ENCODE measurements at places on chromosomes 12 and 14.

- no peak for DNase-seq
Observed at GRCh38 chr12:82682326-82682725, 4.4 kb upstream of the TMTC2 start.

DNA sequence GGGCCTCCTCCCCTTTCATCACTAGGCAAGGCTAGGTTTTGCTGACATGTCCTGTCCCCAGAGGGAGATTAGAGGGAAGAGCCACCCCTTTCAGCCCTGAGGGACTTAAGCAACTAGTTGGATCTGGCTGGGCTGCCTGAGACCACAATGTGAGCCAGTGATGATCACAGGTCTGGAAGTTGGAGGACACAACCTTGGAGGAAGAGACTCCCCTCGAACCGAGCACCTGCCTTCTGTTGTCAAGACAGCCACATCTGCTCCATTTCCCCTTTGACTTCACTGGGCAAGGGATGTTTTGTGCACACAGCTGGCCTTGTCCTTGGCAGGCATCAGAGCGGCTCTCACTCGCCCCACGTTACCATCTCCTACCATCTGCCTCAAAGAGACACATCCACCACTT lies 31.4 kb downstream of the MVK start:
- no peak for DNase-seq

DNA sequence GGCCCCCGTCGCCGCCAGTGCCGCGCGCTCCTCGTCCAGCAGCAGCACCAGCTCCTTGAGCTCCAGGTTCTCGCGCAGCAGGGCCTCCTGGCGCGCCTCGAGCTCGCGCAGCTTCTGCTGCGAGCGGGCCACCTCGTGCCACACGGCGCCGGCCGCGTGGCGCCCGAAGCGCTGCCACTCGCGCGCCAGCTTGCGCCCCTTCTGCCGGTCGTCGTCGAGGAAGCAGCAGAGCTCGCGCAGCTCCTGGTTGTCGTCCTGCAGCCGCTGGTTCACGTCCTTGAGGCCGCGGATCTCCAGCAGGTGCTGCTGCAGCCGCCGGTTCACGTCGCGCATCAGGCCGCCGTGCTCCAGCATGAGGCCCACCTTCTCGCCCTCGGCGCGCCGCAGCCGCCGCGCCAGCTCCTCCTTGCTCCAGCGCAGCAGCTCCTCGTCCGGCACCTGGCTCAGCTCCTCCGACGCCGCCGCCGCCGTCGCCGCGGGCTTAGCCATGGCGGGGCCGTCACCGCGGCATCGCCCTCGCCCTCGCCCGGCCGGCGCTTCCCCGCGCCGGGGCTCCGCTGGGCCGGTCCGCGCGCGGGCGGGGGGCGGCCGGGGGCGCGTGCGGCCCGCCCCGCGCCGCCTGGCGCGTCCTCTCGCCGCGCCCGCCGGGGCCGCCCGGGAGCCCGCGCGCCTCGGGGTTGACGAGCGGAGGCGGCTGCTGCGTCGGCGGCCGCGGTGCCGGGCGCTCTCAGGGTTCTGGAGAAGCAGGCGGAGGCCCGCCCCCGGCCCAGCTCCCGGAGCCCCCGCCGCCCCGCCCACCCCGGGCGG lies at the start of gene CCDC85C:
CCDC85C (minus strand) TSS at position 737 of the 807 bp plus-strand sequence; CDS start at position 489, 248 bp downstream.
- DNase-seq = no peak

DNA sequence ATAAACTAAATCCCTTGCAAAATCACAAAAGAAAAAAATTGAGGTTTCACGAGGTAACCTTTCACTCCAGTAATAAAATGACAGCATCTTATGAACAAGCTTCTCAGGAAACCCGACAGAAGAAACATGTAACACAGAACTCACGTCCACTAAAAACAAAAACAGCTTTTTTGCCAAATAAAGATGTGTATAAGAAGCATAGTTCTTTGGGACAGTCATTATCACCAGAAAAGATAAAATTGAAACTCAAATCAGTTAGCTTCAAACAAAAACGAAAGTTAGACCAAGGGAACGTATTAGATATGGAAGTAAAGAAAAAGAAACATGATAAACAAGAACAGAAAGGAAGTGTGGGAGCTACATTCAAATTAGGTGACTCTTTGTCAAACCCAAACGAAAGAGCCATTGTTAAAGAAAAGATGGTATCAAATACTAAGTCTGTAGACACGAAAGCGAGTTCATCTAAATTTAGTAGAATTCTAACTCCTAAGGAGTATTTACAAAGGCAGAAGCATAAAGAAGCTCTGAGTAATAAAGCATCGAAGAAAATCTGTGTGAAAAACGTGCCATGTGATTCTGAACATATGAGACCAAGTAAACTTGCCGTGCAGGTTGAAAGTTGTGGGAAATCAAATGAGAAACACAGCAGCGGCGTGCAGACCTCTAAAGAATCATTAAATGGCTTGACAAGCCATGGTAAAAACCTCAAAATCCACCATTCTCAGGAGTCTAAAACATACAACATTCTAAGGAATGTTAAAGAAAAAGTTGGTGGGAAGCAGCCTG lies 25.8 kb downstream of the RESF1 start:
- no peak for DNase-seq

DNA sequence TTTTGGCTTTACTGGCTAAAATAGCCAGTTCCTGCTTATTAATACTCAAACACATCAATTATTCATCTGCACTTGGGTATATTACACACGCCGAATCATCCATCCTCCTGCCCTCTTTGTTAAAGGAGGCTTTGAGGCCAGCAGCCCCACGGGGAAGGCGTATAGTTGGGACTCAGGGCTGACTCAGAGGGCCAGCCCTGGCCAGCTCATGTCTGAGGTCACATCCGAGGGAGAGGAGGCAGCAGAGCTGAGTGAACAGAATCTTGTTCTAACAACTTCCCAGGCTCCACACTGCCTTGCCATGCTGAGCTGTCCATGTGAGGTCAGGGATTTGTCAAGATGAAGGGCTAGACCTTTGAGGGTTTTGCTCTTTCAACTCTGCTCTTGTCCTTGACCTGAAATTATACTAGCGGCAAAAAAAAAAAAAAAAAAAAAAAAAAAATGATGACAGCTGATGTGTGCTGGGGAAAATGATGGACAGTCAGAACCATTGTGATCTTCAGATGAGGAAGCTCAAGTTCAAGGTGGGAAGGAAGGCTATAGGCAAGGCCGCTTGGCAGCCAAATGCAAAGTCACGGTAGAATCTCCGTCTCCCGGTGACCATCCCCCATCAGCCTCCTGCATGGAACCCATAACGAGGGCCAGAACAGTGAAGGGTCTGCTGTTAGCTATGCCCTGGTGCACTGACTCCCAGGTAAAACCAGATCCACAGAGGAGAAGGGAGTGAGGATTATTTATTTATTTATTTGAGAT lies 12.5 kb upstream of the MARK3 start:
- no peak for DNase-seq

DNA sequence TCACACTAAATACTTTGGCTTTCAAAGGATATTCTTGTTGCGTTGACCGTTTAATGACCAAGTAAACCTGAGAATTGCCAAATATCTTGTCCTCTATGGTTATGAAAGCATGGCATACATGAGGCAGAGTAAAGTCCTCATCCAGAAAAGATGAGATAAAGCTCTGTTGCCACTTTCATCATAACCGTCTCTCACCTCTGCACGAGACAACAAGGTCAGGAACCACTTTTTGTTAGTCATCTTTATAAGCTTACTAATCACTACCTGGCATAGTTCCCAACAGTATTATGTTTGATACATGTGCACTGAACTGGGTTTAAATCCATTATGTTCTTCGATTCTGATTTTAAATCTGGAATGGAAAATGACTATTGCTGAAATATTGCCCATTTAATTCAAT lies 31.3 kb downstream of the PTPRB start:
- no peak for DNase-seq

- DNase-seq = no peak
Observed at GRCh38 chr14:69226178-69226577, 33.8 kb upstream of the GALNT16 start.

- DNase-seq = no peak
Observed at GRCh38 chr12:123040106-123040505, 59.6 kb downstream of the ARL6IP4 start.

DNA sequence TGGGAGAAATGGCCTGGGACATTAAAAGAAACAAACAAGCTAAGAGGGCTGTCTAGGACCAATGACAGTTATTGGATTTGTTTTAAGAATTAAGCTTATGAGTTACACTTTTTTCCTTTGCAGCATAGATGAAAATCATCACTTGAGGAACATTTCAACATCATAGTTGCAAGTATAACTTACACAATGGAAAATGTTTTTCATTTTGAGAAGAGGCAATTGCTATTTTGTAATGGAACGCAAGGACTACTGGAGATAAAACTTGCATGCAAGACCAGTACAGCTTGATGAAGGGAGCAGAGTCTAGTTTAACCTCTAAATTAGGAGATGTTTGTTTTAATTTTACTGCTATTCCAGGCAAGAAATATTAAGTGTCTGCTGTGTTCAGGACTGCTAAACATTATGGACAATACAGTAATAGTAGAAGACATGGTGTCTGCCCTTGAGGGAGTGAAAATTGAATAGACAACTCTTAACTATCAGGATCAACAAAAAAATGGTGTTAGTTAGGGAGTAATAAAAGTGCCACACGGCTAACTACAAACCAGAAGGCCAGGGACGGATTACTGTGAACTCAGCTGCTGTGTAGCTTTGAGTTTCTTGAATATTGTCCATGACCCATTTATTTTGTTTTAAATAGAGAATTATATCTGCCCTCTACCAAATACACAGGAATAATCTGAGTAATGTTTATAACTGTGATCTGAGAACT lies 374.5 kb downstream of the RAD51B start:
- no peak for DNase-seq

DNA sequence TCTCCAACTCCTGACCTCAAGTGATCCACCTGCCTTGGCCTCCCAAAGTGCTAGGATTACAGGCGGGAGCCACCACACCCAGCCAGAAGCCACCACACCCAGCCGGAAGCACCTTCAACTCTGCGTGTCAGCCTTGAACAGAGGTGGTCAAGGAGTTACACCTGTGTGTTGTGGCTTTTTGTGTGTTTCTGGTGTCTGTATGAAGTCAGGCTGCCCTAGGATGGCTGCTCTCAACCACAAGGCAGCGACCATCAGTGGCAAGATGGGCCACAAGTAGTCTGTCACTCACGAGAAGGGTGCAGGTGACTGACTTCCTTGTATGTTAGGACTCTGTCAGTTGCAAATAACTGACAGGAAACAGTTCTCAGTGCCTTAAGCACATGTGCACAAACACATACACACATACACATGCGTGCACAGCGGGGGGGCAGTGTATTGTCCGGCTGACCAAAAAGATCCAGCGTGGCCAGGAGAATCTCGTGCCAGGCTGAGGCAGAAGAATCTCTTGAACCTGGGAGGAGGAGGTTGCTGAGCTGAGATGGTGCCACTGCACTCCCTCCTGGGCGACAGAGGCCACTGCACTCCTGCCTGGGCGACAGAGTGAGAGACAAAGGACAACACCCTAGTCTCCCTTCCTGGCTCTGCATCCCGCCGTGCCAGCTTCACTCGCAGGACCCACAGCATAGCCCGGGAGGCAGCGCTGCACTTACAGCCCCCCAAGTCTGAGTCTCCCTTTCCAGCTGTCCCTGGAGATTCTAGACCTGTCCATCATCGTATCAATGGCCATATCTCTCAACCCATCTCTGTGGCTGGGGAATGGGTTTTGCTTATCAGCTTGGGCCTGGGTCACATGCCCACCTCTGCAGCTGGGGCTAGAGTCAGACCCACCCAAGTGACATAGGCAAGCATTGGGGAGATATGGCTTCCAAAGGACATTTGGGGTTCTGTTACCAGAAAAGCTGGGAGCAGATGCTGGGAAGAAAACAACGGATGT lies 13.7 kb downstream of the P2RX4 start:
- no peak for DNase-seq

GRCh38 chr12:2805143-2805520 lies 7.3 kb upstream of the ITFG2 start:
- no peak for DNase-seq

DNA sequence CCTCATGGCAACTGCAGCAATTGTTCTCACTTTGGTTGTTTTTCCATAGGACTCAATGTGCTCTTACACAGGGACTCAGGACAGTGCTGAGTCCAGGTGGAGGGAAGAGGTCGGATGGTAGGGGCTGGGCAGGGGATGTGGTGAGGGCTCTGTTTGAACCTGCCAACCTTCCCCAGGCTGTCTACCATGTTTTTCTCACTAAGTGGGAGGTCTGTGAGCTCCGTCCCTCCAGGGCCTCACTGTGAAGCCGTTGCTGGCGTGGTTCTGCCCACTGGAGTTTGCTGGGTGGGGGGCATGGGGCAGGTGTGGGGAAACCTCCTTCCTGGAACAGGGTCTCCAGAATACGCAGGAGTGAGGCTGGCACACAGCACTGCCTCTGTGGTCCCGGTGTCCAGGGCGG lies 20.7 kb upstream of the PRMT8 start:
- no peak for DNase-seq

- peak; percentile 73 for DNase-seq
Observed at GRCh38 chr12:81077686-81078441, at the start of gene ACSS3. Gene ACSS3 (plus strand): TSS chr12:81078079. CDS start chr12:81078121, 42 bp downstream.

DNA sequence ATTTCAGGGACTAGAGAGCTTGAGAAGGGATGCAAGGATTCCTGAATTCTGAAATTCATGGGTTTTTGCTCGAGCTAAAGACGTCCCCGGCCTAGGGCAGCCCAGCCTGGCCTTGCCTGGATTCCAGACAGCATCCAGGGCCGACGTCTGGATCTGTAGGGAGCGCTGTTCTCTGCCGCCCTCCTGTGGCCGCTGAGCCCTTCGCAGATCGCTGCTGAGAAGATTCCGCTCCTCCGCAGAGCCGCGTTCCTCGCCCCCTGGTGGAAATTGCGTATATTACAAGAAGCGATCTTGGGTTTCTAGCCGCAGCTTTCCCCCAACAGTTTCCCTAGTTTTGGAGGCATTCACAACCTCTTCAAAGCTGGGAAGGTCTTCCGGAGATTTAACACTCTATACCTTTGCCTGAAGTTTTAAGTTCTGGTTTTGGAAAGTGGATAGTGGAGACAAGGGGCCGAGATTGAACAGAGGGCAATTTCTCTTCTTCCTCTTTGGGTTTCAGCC lies 5.1 kb downstream of the CISTR start:
- no peak for DNase-seq

DNA sequence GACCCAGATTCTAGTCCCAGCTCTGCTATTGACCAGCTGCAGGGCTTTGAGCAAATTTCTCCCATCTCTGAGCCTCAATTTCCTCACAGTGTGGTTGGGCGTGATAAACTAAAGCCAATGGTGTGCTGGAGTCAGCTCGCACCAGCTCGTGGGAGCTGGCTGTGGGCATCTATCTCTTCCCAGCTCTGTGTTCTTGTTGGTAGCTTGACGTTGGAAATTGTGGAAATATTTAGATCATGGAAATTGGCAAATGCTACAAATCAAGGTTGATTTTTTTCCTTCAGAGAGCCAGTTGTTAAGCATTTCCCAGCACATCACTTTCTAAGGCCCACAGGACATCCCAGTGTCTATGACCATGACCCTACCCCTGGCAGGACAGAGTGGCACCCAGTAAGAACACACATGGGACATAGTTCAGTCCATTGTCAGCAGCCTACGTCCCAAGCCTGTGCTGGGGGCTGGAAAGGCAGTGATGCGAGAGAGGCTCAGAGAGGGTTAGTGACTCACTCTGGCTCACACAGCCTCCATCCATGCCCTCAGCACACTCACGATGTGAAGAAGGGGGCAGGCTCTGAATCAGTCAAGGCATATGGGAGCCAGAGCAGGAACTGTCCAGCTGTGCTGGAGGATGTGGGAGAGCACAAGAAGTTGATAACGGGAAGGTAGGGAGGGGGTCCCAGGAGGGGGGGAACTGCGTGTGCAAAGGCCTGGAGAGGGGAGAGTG lies 77.6 kb downstream of the LGMN start:
- DNase-seq = no peak
